Fibroblast of the aortic adventitia (primary cell): ENCODE measurements at places on chromosomes 4 and X.

DNA sequence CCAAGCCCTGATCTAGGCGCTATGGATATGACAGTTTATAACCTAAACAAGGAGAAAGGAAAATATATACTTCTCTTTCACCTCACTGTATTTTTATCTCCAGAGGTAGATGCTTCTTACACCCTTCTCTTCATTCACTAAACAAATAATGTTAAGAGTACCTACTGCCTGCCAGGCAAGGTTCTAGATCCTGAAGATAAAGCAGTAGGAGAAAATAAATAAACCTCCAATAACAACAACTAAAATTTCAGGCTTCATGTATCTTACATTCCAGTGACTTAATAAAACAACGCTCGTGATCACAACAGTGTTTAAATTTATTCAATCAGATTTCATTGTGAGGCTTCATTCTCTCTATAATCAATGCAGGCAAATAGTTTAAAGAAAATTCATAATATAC, 20.7 kb downstream of the PDGFC start:
- DNase-seq: no peak

- no peak for DNase-seq
Measured at GRCh38 chrX:31604629-31605221, 532.9 kb upstream of the FTHL17 start.

- peak; percentile 82 for DNase-seq
Measured at GRCh38 chr4:158209825-158210807, at the start of gene TMEM144. TMEM144 (plus strand) TSS chr4:158210486; CDS start chr4:158212668, 2,182 bp downstream.

- peak; percentile 9 for DNase-seq
Measured at GRCh38 chr4:109648266-109648996, 54.8 kb downstream of the CASP6 start.

DNA sequence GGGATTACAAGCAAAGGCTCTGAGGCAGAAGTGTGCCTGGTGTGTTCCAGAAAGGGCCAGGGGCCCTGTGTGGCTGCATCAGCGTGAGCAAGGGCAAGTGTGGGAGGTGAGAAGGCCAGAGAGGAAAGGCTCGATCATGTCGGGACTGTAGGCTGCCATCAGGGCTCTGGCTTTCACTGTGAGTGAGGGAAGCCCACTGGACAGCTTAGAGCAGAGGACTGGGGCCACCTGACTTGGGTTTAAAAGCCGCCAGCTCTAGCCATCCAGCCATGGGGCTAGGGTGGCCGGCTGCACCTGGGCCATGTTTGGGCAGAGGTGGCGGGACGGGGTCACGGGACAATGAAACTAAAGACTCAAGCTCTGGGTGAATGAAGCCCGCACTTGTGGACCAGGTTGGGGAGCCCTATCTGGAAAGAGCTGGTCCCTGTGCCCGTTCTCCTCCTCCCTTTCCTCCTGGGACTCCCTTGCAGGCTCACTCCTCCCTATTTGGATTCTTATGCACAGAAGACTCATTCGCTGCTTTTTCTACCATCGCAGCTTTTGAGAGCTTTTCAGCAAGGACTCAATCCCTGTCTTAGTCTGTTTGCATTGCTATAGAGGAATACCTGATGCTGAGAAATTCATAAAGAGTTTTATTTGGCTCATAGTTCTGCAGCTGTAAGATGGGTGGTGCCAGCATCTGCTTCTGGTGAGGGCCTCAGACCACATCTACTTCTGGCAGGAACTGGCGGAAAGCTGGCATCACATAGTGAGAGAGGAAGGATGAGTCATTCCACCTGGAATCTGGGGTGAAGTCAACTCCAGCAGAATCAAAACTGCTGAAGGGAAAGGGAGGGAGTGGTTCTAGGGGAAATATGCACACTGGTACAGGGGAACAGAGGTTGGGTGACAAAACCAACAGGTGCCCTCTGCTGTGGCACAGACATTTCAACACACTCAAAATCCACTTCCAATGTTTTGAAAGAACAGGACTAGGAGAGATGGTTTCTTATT, 15.3 kb downstream of the CTAG1B start:
- peak; percentile 69 for DNase-seq

DNA sequence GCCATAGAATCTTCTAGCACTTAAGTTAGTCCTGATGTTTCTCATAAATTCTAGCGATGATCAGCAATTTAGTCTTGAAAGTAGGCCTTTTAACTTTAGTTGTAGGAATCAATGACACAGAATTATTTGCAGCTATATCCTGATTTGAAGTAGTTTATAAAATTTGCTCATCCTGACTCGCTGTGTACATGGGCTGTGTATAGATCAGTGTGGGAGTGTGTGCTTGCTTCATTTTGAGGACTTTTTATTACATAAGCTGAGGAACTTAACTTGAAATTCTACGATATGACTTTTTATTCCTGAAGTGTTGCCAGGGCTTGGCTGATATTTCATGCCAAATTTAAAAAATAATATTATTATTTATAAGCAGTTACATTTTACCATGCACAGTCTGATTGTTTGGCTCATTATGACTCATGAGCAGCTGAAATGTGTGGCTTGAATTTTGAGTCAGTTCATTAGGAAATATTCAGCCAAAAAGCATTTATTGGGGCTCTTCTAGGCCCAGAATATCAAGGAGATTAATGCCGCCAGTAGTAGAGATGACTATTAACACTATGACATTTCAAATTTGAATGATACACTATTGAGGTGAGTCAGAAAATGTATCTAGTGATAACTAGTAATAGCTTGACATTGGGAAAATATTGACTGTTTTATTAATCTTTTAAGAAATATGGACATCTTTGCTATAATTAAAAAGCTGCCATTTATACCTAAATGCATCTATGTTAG, 128.9 kb upstream of the LIMCH1 start:
- DNase-seq: peak; percentile 18

DNA sequence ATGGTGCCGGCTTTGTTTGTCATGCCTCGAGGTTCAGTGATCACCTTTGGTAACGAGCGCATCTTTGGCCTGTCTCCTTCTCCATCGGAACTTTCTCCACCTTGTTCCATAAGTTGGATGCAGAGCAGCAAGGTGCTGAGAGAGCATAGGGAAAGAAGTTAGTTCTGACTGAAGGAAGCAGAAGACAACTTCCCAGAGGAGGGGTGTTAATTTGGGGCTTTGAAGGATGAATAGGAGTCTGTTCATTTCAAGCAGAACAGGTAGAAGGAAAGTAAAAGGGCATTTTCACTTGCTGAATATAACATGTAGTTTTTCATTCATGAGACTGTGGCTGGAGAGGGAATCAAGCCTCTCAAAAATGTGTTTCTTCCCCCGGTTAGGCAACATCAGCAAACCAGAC, 232.0 kb upstream of the PSAPL1 start:
- DNase-seq: no peak

DNA sequence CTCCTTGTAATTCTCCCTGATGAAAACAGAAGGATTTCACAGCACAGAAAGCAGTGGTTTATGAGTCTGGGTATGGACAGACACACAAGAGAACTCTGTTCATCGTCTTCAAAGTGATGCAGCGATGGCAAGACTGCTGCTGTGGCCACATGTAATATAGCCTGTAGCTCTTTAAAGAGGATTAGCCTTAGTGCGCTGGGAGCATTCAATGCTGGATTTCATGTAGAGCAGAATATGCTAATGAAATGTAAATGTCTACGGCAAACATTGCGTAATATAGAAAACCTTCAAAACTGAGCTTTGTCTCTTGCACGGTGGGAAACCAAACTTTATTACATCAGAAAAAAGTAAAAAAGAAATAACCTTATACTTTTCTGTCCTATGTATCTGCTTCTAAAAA, 42.9 kb downstream of the ALPK1 start:
- no peak for DNase-seq

GRCh38 chrX:13085526-13085925, 41.1 kb upstream of the FAM9C start:
- no peak for DNase-seq

- no peak for DNase-seq
Measured at GRCh38 chr4:187893418-187893817, 102.2 kb upstream of the ZFP42 start.

- DNase-seq: no peak
Measured at GRCh38 chr4:184309241-184310170, 91.8 kb upstream of the ENPP6 start.

GRCh38 chr4:46878641-46879040, 30.4 kb downstream of the COX7B2 start:
- DNase-seq: no peak

DNA sequence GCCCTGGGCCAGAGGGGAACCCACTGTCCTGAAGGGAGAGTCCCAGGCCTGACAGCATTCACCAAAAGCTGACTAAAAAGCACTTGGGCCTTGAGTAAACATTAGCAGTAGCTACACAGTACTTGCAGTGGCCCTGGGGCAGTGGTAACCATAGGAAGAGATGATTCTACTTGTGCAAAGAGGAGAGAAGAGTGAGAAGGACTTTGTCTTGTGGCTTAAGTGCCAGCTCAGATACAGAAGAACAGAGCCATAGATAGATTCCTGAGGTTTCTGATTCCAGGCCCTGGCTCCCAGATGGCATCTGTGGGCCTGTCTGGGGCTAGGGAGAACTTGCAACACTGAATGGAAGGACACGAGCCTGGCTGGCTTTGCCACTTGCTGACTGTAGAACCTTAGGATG, 100.5 kb downstream of the PTCHD1 start:
- no peak for DNase-seq

DNA sequence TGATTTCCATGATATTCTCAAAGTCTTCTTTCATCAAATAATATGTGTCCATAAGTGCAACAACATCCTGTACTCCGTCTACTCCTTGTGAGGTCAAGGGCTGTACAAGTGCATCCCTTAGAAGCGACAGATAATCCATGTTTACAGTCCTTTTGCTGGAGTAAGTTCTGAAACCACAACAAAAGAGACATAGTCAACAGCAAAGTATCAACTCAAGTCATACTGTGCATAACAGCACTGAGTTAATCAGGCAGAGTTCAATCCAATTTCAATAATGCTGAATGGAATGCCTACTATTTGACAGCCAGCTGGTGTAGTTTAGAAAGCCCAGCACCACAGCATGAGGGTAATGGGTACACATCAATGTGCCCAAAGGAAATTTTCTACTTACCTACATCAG, 74.5 kb downstream of the RFC1 start:
- no peak for DNase-seq

DNA sequence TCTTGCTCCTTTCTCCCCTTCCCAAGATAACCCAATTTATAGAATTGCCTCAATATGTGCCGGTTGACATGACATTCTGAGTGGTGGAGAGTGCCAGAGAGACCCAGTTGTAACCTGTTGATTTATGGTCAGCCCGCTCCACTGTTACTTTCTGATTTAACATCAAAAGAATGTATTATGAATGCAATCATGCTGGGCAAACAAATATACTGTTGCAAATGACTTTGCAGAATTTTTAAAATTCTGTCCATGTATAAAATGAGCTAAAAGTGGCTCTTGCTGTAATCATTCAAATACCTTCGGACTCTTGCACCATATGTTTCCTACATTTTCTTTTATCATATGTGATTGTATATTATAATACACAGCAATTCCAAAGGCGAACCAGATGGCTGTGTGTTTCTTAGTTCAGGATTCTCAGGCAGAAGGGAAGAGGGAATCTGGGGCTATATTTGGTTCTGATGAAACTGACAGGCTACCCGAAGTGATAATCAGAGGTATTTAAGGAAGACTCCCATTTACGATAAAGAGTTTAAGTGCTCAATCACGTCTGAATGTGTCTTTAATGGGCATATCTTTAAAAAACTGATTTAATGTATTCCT, 131.7 kb downstream of the CLCN4 start:
- no peak for DNase-seq

DNA sequence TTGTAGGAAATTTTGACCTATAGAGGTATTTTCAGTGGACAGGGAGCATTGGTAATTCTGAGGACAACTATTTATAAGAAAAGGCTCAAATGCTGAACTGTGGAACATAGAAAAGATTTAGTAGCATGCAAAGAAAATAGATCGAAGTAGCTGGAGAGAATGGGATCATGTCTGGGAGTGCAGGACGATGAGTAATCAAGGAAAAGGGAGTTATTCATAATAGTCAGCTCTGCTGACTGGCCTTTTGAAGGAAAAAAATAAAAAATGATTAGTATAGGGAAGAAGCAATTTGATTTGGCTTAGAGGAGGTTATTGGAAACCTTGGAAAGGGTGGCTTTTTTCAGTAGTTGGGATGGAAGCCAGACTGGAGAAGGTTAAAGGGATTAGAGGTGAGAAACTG, 22.9 kb upstream of the ANK2 start:
- peak; percentile 43 for DNase-seq
